ENCODE measurements at places on chromosomes 7 and 10.

- no peak for DNase-seq
Measured at GRCh38 chr7:86942995-86943394, 116.5 kb downstream of the ELAPOR2 start.

DNA sequence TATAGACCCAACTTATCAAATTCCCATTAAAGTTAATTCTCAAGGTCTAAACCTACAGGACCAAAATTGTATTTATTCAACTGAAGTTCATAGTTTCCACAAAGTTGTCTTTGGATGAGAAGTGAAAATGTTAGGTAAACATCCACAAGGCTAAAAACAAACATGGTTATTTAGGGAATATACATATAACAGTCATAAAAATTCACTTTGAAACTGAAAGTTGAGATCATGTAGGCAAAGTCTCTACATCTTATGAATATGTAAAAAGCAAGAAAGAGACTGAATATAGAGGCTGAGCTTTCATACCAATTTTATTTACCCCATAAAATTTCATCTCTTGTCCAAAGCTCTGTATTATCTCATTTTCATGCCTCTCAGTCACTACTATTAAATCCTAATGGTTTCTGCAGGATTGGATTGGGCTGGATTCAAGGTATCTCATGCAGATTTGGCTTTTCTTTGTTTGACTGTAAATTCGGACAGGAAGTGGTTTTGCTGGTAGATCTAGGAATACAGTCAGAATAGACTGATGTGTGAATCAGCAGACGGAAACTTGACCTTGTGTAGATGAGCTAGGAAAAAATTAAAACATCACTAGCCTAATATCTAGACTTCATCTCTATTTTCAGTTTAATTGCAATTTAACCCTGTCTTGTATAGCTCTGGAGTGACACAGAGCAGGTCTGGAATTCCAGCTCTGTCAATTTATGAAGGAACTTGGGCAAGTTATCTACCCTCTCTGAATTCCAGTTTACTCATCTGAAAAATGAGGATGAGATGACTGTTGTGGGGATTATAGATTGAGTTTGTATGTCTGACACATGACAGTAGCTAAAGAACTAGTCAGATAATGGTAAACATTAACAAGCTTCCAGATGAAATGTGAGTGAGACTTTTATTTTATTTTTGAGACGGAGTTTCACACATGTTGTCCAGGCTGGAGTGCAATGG lies 27.3 kb upstream of the SKAP2 start:
- DNase-seq, result no peak

DNA sequence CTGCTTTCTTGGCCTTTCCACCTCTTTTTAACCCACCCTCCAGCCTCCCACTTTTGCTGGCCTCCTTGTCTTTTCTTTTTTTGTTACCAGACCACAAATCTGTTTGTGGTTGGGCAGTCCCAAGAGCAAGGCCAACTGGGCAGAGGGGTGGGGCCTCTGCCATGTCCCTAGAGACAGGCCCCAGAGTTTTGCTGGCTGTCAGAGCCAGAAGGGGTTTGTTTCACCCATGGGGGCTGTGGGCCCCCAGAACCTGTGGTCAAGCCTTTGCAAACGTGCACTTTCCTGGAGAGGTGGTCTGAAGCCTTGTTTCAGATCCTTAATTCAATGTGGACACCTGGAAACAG lies 10.3 kb downstream of the ZMIZ1 start:
- no peak for DNase-seq

GRCh38 chr7:15555381-15555859 lies 6.4 kb downstream of the AGMO start:
- no peak for DNase-seq

DNA sequence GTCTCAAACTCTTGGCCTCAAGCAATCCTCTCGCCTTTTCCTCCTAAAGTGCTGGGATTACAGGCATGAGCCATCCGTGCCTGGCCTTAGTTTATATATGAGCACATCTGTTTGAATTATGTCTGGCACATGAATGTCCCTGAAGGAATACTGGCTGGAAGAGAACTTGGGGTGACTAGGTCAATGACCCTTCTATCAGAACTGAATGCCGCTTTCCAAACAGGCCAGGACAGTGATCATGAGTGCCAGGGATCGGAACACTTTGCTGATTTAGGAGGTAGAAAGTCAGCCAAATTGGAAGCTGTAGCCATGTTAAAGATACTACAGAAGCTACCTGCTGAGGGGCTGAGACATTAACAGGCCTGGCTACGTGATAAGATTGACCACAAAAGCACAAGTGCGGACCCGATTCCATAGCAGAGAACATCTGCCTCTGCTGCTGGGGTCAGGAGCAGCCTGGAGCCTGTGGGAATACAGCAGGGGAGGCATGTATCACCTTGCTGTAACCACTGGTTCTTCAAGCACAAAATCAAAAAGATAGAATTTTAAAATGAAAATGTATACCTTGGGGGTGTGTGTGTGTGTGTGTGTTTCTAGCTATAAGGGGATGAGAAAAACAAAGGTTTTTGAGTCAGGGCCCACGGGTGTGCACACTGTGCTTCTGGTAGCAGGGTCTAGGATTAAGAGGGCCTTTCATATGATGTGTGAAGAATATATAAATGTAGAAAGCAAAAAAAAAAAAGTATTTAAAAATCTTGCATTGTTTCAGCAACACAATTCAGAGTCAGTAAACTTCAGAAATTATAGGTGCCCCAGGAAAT lies 293.7 kb downstream of the BBS9 start:
- DNase-seq, result no peak

GRCh38 chr10:119205894-119206602 lies 1.3 kb upstream of the GRK5 start:
- peak; percentile 35 for DNase-seq

DNA sequence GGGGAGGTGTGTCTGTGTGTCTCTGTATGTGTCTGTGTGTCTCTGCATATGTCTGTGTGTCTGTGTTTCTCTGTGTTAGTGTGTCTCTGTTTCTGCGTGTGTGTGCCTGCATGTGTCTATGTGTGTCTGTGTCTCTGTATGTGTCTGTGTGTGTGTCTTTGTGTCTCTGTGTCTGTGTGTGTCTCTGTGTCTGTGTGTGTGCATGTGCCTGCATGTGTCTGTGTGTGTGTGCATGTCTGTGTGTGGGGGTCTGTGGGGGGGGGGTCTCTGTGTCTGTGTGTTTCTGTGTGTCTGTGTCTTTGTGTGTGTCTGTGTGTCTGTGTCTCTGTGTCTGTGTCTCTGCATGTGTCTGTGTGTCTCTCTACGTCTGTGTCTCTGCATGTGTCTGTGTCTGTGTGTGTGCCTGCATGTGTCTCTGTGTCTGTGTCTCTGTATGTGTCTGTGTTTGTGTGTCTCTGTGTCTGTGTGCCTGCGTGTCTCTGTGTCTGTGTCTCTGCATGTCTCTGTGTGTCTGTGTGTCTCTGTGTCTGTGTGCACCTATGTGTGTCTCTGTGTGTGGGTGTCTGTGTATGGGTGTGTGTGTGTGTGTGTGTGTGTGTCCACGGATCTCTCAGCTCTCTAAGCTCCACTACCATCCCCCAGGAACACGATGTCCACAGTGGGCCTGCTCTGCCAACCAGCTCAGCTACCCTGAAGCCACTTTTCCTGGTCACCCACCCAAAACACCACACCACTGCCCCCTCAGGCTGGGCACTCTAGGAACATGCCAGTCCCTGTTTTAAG lies 41.7 kb downstream of the RASGEF1A start:
- DNase-seq, result no peak

DNA sequence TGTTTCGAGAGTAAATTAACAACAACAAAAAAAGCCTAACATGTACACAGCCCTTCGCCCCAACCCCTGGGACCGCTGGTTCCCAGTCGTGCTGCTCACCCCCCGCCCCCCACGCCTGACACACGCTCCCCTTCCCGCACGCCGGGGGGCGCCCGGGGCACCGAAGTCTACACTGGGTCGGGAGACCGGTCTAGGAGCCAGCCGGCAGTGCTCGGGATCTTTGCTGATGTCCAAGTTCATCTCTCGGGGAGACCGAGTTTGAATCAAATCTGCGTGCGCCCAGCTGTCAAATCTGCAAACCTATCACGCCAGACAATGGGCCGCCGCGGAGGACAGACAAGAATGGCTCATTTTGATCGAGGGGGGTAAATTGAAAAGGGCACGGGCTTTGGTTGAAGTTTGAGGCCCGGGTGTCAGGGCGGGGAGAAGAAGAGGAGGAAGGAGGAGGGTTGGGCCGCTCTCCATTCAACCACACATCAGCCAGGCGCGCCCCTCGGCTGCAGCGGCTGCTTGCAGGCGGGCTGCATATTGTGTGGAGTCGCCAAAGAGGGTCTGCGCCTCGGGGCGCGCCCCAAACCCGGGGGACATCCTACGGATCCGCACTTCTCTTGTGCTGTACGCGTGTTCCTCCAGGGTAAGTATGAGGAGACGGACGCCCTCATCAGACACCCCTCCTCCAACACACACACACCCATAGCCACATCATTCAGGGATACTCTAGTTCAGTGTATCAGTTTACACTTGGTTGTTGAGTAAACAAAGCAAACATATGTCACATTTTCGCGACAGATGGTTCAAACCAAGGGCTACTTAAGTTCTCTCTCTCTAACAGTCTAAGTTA lies 1.3 kb upstream of the GFRA1 start:
- DNase-seq, result no peak

DNA sequence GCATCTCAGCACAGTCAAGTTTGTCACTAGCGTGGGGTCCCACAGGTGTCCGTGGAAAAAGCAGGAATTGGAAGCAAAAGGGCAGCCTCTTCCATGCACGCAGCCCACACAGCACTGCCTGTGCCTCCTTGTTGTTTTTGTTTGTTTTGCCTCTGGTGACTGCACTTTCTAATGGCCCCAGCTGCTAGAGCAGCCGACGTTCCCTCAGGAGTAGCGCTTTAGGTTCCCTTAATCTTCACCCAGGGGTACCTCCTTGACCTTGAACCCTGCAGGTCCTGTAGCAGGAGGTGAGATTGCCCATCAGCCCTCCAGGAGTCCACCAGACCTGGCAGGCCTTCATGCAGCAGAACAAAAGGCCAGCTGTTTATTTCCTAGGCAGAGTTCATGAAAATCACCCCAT lies 210.1 kb downstream of the CACNB2 start:
- DNase-seq, result no peak

- peak; percentile 44 for DNase-seq
Measured at GRCh38 chr10:110460111-110460809, 37.4 kb upstream of the DUSP5 start.

- DNase-seq, result no peak
Measured at GRCh38 chr7:2725178-2726105, 37.4 kb downstream of the AMZ1 start.
